ENCODE measurements at places on chromosomes 12 and 14. TPM values are rescaled to one million over a fixed set of nuclear protein-coding genes. Genes with fewer than 3 reads are reported as not detected.

DNA sequence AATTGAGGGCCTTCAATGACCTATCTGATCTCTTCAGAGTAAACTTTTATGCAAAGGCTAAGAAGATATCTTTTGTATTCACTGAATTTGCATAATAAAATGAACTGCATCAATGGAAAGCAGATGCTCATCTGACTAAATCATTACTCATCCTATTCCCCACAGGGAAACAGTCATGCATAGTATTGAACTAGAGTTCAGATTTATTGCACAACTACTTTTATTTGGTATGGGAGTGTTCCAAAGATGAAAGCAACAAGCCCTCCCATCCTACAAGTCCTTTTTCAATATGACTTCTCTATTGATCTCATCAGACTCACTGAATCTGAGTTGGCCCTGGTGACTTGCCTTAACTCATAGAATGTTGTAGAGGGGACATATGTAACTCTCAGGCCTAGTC is 159.8 kb downstream of the KITLG start:
- peak; percentile 63 for ATAC-seq

The WSCD2 gene
- total RNA-seq, result not detected

The DENR gene
- total RNA-seq, result 78.9 TPM

The POLR3B gene
- total RNA-seq, result 8.7 TPM

- peak; percentile 11 for ATAC-seq
Observed at GRCh38 chr14:90409209-90409730, 12.4 kb downstream of the CALM1 start.

The HOXC11 gene
- not detected for total RNA-seq

The GAS2L3 gene
- 3.3 TPM for total RNA-seq

The ZDHHC22 gene
- total RNA-seq, result not detected

DNA sequence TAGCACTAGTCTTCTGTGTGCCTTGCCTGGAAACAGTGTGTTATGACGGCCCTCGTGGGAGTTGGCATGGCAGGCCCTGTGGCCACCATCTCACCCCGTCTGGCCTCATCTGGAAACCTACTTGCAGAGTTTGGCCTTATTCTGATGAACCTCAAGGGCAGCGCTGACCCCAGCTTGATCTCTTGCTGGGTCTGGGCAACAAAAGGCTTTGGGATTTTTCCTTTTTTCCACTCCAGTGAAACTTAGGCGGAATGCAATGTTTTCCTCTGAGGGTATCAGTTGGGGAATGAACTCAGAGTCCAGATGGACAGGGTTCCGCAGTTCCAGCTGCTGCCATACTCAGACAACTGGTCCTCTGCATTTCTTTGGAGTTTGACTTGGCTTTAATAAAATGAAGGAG is 15.9 kb downstream of the CACNA1C start:
- no peak for ATAC-seq

DNA sequence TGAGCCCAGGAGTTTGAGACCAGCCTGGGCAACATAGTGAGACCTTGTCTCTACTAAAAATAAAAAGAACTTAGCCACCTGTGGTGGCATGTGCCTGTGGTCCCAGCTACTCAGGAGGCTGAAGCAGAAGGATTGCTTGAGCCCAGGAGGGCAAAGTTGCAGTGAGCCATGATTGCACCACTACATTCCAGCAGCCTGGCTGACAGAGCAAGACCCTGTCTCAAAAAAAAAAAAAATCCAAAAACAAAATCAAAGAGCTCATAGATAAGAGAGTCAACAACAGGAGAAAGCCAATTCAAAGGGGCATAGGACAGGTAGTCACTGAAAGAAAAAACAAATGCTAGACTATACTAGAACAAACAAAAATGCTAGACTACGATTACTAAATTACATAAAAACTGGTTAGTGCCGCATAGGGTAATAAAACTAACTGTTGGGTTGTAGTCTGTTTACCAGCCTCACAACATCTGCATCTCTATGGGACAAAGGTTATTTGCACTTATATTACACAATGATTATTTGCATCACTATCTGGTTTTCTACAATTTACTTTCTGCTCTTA is 16.6 kb upstream of the EEA1 start:
- no peak for ATAC-seq

The LRCOL1 gene
- not detected for total RNA-seq

DNA sequence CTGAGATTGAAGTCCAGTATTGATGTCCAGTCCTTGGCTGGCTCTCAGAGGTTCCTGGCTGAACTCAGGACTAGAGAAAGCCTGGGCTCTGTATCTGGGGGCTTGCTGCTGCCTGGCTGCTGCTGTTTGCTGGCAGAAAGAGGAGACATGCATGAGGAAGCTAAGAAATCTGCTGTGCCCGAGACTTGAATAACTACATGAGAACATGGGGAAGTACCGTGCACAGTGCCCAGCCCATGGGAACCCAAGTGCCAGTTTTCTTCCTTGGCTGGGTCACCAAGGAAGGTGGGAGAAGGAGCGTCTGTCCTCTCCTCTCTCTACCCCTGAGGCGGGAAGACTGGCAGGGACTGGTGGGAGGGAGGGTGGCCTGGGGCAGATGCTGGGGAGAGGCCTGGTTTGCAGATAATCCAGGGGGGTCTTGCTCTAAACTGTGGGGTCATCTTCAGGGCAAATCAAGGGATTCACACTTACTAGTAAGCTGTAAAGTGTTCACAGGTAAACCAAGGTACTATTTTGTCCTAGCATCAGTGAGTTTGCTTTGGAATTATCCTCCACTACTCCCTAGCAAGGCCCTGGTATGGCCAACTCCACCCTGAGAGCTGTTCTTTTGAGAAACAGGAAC is 13.8 kb upstream of the ZFP36L1 start:
- ATAC-seq, result no peak

The SOAT2 gene
- 0.28 TPM for total RNA-seq

- ATAC-seq, result no peak
Observed at GRCh38 chr14:23439107-23439835, 3.8 kb upstream of the MYH7 start.

GRCh38 chr14:19729763-19730162 is 13.6 kb upstream of the OR4Q3 start:
- ATAC-seq, result no peak

DNA sequence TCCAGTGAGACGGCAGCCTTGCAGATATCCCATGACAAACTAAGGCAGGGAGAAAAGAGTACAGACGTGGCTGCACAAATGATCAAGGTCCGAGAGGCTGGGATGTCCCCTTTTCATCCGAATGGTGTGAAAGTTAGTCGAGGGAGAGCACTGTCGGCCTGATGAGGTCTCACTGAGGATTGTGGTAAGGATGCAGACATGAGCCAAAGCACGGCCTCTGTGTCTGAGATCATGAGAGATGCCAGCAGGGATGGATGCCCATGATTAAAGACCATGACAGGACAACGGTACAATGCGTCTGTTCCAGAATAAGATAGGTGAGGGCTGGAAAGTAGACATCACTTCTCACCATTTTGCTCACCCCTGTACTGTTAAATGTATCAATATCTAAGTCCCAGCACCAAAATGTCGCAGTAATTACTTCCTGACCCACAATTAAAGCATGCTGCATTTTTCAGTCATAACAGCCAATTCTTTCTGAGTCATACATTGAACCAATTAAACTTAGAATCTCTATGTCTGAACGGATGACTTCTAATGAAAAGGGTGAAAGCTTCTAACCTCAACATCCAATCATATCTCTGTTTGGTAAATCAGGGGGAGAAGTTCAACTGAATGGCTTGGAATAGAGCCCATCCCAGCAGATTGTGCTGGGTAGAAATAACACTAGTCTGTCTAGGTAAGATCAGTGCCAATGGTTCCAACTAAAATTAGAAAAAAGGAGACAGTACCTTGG is 249.6 kb upstream of the SOX5 start:
- ATAC-seq, result no peak

The DNAI7 gene
- not detected for total RNA-seq

The MYH6 gene
- 0.82 TPM for total RNA-seq

DNA sequence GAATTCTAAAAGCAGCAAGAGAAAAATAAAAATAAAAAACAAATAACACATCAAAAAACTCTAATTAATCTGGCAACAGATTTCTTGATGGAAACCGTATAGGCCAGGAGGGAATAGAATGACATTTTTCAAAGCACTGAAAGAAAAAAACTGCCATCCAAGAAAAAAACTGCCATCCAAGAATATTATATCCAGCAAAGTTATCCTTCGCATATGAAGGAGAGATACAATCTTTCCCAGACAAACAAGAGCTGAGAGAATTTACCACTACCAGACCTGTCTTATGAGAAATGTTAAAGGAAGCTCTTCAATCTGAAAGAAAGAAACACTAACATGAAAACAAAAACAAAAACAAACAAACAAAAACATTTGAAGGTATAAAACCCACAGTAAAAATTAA is 214.8 kb downstream of the EMP1 start:
- no peak for ATAC-seq

- peak; percentile 69 for ATAC-seq
Observed at GRCh38 chr12:82959821-82960220, 273.1 kb downstream of the TMTC2 start.

The KRT74 gene
- total RNA-seq, result not detected

The ASPG gene
- not detected for total RNA-seq

The CLEC4A gene
- 0.22 TPM for total RNA-seq

The AKAP3 gene
- total RNA-seq, result 1.7 TPM

DNA sequence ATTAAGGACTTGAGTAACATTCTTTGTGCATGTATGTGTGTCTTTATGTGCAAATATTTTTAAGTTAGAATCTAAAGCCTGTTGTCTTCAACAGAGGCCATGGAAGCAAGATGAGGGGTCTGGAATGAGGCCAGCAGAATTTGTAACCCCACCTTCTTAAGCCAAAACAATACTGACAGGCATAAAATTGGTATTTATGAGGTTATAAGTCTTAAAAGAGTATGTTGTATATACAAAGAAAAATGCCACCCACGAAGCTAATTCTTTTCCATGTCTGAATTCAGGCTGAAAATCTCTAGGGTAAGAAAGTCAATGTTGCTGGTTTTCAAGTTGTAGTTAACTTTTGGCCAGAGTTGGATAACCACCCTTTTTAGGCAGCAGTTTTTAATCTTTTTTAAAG is 86.2 kb upstream of the TMTC1 start:
- no peak for ATAC-seq

DNA sequence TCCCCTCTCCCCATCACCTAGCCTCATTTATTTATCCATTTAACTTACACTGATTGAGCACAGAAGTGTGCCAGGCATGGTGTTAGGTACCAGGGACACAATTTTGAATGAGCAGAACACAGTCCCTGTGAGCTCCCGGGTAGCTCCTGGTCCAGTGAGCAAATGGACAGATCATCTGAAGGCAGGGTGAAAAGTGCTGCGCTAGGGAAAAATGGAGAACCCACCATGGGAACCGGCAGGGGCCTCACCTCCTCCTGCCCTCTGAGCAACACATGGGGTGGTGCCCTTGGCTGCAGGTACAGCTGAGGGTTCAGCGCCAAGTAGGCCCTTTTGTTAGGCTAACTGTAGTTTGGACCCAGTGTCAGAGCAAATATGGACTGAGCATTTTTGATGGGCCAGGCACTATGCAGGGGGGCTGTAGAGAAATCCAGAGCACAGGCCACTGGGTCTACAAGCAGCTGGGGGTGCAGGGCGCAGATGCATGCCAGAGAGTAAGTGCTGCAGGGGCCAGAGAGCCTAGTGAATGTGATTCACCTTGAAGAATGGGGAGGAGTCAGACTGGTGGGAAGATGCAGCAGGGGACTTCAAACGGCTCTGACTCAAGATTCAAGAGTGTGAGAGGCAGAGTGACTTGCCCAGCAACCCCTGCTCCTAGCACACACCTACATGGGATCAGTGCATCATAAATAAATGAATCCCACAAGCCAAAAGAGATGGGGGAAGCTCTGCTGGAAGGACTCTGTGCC is 28.2 kb downstream of the LTBP2 start:
- peak; percentile 59 for ATAC-seq

DNA sequence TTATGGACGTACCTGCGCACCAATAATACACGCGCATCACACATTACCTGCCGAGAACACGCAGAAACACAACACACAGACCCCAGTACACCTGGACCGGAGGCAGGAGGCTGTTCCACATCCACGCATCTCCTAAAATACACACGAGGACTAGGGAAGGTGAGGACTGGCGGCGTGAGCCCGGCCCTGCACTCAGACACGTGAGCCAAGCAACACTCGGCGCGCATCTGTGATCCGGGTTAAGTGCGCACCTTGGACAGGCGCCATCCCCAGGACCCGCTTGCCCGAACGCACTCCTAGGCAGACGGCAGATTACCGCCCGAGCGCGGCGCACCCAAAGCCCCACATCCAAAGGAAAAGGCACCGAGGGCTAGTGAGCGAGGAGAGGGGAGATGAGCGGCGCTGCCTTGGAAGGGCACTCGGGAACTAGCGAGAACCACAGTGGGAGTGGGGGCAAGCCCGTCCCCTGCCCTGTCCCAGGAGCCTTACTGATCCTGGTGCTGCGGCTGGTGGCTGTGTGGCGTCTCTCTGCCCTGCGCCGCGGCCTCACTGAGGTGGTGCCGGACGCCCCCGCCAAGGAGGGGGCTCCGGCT is 417 bp downstream of the GLS2 start:
- ATAC-seq, result peak; percentile 54

The NELL2 gene
- 106 TPM for total RNA-seq

The FOXG1 gene
- not detected for total RNA-seq

DNA sequence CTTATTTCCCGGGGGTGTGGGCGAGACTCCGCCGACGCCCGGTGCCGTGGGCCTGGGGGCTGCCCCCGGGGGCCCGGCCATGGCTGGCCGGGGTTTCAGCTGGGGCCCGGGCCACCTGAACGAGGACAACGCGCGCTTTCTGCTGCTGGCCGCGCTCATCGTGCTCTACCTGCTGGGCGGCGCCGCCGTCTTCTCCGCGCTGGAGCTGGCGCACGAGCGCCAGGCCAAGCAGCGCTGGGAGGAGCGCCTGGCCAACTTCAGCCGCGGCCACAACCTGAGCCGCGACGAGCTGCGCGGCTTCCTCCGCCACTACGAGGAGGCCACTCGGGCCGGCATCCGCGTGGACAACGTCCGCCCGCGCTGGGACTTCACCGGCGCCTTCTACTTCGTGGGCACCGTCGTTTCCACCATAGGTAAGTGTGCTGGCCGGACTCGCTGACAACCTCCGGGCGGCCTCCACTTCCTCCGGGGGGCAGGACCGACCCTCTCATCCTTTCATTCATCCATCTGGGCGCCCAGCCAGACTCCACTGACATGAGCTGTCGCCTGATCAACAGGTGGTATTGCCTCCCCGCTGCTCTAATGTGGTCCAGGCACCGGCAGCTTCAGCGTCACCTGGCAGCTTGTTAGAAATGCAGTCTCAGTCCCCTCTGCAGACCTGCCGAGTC is 467 bp downstream of the KCNK13 start:
- ATAC-seq, result no peak
